ENCODE measurements at places on chromosomes 13 and 19.

DNA sequence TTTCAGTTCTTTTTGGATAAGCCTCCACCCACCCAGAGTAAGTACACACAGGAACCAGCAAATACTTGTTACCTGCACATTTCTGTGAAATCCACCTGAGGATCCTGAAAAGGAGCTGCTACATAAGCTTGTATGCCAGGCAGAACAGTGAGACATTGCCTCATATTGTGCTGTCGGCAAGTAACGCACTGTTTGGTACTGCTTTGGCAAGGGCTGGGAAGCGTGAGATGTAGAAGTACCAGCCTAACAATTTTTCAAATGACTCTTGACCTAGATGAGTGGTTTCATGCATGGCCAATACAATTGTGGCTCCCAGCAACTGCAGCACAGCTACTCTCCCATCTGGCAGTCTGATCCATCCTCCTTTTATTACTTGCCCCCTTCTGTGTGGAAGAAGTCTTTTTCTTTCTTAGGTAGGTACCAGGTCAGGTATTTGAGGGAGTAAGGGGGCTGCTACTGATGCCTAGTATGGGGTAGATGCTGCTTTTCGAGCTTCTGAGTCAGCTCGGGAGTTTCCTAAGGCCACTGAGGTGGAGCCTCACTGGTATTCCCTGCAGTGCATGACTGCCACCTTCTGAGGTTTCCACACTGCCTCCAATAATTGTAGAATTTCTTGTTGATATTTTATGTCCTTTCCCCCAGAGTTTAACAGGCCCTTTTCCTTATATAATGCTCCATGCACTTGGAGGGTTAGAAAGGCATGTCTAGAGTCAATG, 52.2 kb downstream of the ZNF737 start:
- no peak for DNase-seq

GRCh38 chr13:95494082-95494681, 58.3 kb upstream of the CLDN10 start:
- DNase-seq: no peak

GRCh38 chr19:15508035-15508710, at the start of gene CYP4F22:
TSS of gene CYP4F22 (plus strand) at chr19:15508525. CDS start at chr19:15525337, 16,812 bp downstream.
- DNase-seq: peak; percentile 30

GRCh38 chr19:46878613-46879375, 18.0 kb downstream of the ARHGAP35 start:
- no peak for DNase-seq

GRCh38 chr13:99698816-99699099, 197.5 kb downstream of the TM9SF2 start:
- no peak for DNase-seq

- no peak for DNase-seq
These were observed 532.7 kb upstream of the SPRY2 start for GRCh38 chr13:80873589-80873988.

DNA sequence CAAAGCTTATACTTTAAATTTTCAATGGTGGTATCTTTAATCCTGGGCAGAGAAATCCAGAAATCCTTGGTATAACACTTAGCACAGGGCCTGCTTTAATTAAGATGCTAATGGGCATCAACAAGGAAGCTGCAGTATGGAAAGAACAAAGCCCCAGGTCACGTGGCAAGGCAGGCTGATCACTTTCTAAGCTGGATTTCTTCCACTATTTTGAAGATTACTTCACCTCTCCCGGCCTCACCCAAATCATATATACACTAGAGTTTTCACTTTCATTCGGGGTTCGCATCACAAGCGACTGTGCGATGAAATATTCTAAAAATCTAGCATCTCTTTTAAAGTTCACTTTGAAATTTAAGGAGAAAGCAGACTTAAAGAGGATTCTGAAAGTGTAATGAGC, 71.8 kb downstream of the STARD13 start:
- no peak for DNase-seq

- no peak for DNase-seq
These were observed 27.3 kb downstream of the LRFN3 start for GRCh38 chr19:35963514-35963913.

- no peak for DNase-seq
These were observed 1576.9 kb upstream of the SPRY2 start for GRCh38 chr13:81917810-81918209.

- DNase-seq: peak; percentile 41
These were observed 1.7 kb downstream of the GTF3A start for GRCh38 chr13:27425918-27426630.

DNA sequence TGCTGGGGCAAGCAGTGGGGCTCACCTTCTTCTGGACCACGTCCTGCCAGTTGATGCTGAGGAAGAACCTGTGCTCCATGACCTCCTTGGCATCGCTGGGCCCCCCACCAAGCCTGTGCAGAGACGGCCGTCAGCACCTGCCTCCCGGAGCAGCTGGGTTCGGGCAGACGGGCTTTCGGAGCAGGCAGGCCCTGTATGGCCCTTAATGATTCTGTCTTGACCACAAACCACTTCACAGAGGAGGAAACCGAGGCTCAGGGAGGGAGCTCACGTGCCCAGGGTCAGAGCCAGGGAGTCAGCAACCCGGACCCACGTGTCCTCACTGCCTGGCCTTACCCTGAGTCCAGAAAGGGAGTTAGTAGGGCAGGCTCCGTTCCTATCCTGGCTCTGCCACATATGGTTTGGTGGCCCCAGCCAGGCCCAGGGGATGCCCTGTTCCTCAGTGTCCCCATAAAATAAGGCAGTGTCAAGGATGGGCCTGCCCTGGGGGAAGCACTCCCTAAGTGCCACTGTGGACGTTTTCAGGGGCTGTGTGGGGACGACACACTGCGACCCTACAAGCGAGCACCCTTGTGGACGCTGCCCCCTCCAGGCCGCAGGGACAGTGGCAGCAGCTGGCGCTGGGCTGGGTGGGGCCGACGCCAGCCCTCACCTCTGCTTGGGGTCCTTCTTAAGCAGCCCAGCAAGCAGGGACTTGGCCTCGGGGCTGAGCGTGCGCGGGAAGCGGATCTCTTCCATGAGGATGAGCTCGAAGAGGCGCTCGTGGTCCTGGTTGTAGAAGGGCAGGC, 8.9 kb upstream of the CCNP start:
- DNase-seq: no peak

GRCh38 chr19:46975925-46976782, 43.5 kb upstream of the NPAS1 start:
- DNase-seq: no peak

GRCh38 chr19:45638930-45639729, at the start of gene EML2:
TSS of gene EML2 (minus strand) at chr19:45639397. CDS start at chr19:45639376, 21 bp downstream.
- DNase-seq: peak; percentile 60

- no peak for DNase-seq
These were observed 13.8 kb downstream of the SPINT2 start for GRCh38 chr19:38277969-38278680.

- DNase-seq: no peak
These were observed 32.6 kb upstream of the MTIF3 start for GRCh38 chr13:27482983-27483382.

GRCh38 chr19:17953869-17954268, 13.0 kb upstream of the KCNN1 start:
- no peak for DNase-seq

DNA sequence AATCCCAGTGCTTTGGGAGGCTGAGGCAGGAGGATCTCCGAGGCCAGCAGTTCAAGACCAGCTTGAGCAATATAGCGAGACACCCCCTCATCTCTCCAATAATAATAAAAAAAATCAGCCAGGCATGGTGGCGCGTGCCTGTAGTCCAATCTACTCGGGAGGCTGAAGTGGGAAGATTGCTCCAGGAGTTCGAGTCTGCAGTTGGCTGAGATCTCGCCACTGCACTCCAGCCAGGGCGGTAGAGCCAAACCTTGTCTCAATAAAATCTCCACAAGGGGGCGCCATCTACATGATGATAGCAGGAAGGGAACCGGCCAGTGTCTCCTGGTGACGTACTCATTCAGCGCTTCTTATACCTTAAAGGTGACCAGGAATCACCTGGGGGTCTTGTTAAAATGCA, 13.6 kb upstream of the C5AR1 start:
- peak; percentile 80 for DNase-seq

- DNase-seq: no peak
These were observed 7.7 kb downstream of the SCGB2B2 start for GRCh38 chr19:34669305-34669704.

- no peak for DNase-seq
These were observed 1178.4 kb upstream of the ATXN8OS start for GRCh38 chr13:68929075-68929745.

DNA sequence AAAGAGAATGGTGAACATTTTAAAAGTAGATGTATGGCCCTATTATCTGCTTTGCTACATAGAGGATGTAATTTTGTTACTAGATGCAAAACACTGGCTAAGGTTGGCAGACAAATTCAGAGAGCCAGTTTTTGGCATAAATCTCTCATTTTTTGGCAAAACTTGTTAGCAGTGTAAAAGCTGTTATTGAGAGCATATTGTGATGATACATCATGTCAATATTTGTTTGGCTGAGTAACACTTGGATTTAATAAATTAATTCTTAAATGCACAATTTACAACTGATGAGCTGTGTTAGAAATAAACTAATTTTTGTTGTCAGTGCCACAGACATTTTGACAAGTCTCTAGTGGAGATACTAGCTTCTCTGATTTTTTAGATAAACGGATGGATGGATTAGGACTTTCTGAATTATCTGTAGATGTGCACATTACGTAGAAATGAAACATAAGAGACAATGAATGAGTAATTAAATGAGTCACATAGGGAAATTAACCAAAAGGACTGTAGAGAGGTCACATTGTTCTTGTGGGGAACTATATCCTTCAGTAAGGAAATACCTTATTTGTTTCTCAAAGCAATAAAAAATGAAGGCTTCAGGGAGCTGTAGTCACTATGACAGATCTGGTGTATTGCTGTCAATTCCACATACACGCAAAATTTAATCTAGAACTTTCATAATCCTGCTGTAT, 17.4 kb downstream of the UFM1 start:
- DNase-seq: no peak

GRCh38 chr13:73970421-73971055, 163.7 kb downstream of the KLF12 start:
- DNase-seq: no peak

DNA sequence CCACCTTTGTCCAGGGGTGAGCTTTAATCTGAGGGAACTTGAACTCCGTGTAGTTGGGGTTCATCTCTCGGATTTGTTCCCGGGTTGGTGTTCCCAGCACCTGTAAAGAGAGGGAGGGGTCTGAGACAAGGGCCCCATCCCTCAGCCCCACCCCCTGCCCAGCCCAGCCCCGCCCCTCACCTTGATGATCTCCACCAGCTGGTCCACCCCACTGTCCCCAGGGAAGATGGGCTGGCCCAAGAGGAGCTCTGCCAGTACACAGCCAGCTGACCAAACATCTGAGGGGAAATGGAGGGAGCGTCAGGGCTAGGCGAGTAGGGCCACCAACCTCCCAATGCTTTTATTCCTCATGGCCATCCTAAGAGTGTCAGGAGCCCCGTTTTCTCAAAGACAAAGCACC, 9.3 kb downstream of the GSK3A start:
- DNase-seq: no peak

GRCh38 chr13:107835339-107836018, 379.9 kb downstream of the LIG4 start:
- no peak for DNase-seq

GRCh38 chr13:45786293-45786920, 65.1 kb downstream of the SIAH3 start:
- no peak for DNase-seq

DNA sequence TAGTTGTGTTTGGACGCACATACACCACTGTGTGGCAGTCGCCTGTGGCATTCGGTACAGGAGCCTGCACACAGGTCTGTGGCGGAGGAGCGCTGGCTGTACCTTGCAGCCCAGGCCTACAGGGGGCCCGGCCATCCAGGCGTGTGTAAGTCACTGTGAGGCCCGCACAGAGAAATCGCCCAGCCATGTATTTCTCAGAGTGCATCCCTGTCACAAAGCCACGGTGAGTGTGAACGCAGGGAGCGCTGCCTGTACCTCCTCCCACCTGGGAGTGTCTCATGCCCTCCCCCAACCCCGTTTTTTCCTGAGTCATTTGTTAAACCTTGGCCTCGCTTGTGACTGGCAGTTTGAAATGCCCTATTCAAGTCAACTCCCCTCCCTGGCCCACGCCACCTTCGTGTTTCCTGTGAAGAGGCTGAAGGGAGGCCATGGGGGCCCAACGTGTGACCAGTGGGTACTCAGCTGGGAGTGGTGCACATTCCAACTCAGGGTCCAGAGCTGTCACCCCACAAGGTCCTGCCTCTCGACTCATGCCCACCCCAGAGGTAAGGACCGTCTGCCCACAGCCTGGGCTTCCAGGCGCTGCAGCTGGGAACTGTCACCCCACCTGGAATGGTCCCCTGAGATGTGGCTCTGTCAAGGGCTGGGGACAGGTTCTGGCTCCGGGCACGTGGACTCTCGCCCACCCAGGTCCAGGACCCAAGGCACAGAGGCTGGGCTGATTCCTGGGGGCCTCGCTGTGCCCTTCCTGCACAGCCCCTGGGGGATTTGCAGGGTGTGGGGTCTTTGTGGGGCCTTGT, 11.6 kb upstream of the RASA3 start:
- peak; percentile 69 for DNase-seq

DNA sequence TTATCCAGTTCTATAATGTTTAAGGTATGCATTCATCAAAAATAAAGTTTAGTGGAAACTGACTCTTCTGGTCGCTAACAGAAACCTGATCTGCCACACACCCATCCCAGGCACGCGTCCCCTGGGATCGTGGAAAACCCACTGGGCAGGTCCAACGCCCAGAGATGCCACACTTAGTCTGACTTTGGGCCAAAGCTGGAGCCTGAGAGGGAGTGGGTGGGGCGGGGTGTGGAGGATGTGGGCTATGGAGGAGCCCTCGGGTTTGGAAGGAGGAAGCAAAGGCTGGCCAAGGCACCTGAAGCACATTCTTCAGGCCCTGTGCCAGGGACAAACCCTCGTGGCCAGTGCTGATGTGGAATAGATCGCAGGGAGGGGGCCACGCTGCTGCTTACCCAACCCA, 2.5 kb downstream of the IGFL1 start:
- DNase-seq: no peak

DNA sequence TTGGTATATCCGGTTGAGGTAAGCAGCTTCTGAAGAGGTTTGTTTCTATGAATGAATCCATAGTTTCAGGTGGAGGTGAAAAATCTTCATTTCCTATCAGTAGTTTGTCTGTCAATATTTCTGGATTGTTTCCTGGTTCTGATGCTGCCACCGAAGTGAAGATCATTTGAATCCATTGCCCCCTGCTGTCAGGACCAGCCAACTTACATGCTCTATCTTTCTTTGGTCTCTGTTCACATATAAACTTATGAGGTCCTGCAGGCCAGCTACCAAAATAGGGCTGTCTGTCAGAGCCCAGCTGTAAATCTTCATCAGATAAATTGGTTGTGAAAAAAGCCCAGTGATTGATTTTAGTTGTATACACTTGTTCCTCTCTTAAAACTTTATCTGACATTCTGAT, 15.2 kb upstream of the N4BP2L1 start:
- DNase-seq: no peak

GRCh38 chr19:41064974-41065569, 23.2 kb upstream of the CYP2A13 start:
- no peak for DNase-seq

- no peak for DNase-seq
These were observed 506.6 kb downstream of the EFNB2 start for GRCh38 chr13:106028911-106029310.

All from glutamatergic neuron (in vitro differentiated cells).